ENCODE measurements at places on chromosomes 13 and 19.

DNA sequence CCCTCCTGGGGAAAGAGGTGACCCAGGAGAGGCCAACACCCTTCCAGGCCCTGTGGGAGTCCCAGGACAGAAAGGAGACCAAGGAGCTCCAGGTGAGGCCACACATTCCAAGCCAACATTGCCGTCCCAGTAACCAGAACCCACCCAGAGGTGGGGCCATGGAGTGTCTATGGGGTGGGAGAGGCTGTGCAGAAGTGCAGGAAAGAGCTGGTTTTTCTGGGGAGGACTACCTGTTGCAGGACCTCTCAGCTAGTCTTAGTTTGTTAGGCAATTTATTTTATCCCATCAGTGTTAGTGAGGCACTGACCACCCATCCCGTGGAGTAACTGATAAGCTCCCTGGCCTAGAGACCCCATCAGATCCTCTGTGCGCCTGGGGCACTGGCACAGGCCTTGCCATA is 66.1 kb downstream of the RAB20 start:
- DNase-seq, result no peak

- no peak for DNase-seq
Observed at GRCh38 chr13:112229992-112230872, 145.9 kb upstream of the SPACA7 start.

DNA sequence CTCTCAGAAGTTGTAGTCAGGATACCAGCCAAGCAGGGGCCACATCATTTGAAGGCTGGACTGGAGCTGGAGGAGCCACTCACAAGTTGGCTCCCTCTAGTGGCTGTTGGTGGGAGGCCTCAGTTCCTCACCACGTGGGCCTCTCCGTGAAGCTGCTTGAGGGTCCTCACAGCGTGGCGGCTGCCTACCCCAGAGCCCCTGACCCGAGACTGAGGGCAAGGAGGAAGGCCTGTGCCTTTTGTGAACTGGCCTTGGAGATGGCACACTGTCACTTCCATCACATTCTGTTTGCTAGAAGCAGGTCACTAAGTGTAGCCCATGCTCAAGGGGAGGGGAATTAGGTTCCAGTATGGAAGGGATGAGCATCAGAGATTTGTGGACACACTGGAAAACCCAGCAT is 14.6 kb downstream of the GNA11 start:
- DNase-seq, result peak; percentile 45

DNA sequence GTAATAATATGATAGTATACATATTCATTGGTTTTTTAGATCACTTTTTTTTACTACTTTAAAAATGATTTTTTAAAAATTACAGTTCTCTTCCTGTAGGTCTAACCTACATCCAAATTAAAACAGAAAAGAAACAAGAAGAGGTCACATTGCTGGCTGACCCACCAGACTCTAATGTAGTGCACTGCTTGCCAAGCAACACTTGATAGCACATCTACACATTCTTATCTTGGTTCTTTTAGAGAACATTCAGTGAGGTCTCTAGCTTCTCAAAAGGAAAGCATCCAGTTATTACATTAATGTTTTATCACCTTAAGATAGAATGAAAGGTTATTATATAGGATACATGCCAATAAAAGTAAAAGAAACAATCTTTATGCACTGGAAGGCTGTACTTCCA is 35.6 kb downstream of the NDFIP2 start:
- DNase-seq, result no peak

DNA sequence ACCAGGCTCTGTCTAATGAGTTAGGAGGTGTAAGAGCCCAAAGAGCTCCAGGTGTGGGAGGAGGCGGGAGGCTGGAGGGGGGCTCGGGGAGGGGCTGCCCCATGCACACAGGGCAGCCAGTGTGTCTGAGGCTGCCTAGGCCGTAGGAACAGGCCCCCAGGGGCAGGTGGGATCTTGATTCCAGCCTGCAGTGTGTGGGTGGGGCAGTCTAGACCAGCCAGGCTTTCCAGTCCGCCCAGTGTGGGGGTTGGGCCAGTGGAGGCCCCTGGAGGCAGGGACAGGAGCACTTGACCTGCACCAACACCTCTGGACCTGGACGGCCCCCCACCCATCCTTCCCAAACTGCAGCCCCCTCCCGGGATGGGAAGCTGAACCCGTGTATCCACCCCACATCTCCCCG is 5.4 kb upstream of the CAMSAP3 start:
- DNase-seq, result no peak

- no peak for DNase-seq
Observed at GRCh38 chr13:80012251-80012650, 328.7 kb downstream of the SPRY2 start.

DNA sequence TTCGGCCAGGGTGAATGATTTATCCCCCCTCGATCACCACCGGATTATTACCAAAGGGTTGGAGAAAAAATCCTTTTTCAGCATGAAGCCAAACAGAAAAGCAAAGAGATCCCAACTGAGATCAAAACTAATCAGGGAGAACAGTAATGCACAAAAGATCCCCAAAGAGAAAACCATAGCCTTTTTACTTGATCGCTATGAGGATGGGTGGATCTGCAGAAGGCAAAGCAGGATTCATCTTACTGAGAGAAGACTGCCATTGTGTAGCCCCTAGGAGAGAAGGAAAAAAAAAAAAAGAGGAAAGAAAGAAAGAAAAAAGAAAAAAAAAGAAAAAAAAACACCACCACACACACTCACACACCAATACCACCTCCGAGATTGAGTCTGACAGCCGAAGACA is at the start of gene FGF14:
Gene FGF14, minus strand, starts transcription at position 283 of the 400 bp plus-strand sequence.
- DNase-seq, result no peak

DNA sequence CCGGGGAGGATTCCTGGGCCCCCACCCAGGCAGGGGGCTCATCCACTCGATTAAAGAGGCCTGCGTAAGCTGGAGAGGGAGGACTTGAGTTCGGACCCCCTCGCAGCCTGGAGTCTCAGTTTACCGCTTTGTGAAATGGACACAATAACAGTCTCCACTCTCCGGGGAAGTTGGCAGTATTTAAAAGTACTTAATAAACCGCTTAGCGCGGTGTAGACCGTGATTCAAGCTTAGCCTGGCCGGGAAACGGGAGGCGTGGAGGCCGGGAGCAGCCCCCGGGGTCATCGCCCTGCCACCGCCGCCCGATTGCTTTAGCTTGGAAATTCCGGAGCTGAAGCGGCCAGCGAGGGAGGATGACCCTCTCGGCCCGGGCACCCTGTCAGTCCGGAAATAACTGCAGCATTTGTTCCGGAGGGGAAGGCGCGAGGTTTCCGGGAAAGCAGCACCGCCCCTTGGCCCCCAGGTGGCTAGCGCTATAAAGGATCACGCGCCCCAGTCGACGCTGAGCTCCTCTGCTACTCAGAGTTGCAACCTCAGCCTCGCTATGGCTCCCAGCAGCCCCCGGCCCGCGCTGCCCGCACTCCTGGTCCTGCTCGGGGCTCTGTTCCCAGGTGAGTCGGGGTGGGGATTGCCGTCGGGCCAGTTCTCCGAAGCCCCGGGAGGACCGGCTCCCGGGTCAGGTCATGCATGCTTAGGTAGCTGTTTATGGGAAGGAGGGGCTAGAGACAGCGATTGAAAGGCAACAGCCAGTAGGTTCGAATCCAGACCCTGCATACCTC is at the start of gene ICAM1:
Gene ICAM1, plus strand, starts transcription at position 505 of the 779 bp plus-strand sequence. Its CDS starts 40 bp downstream, at position 545.
- no peak for DNase-seq

DNA sequence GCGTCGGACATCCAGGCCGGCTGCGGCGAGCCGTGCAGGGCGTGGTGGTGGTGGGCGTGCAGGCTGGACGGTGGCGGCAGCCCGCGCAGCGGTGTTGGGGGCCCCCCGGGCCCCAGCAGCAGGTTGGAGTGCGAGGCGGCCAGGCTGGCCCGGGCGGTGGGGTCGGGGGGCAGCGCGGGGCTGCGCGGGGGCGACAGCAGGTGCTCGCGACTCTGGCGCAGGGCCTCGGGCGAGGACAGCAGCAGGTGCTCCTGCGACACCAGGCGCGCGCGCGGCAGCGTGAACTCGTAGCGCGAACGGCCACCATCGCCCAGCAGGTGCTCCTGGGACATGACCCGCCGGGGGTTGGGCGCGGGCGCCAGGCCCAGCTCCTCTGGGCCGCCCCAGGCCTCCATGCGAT is 9.8 kb downstream of the SHISA7 start:
- DNase-seq, result no peak

GRCh38 chr19:29383696-29384095 is 142.1 kb upstream of the VSTM2B start:
- no peak for DNase-seq
